GM12891 (cell line): ENCODE measurements at places on chromosomes 16 and 17.
A peak's percentile ranks its signal among the peaks of the same experiment; 100 is the strongest.

- DNase-seq, result no peak
These were observed 34.5 kb downstream of the FAM222B start for GRCh38 chr17:28807925-28808634.

- no peak for DNase-seq
These were observed 19.3 kb downstream of the CFAP20 start for GRCh38 chr16:58109881-58110280.

DNA sequence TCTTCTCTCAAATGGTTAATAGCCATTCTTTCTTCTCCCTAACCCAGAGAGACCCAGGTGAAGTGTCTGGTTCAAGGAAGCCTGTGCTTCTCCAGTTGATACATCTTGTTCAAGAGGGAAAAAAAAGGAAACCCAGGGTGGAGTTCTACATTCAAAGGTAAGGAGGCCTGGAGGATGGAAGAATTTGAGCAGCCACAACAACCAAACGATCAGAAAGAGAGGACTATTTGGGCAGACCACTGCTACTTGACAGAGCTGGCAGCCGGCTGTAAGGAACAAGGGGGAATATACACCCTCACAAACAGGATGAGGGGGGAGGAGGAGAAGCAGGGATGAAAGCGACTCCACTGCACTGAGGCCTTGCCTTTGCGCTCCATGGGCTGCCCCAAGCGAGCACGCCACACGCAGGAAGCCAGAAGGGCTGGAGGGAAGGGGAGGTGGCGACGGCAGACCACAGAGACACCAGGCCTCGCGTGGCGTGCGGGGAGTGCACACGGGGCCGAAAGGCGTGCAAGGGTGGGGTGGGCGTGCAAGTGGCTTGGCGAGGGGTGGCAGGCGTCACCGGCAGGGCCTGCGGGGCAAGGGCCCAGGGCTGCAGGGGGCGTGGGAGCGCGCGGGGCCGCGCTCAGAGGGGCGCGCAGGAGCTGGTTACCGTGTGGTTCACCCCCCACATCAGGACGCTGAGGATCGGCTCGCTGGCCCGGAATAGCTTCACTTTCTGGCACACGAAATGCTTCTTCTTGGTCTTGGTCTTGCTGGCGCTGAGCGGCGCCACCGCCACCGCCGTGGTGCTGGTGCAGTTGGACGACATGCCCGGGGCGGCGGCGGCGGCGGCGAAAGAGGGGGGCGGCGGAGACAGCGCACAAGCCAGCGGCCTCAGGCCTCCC is 499 bp downstream of the PIP4K2B start:
- peak; percentile 51 for DNase-seq

GRCh38 chr16:729768-730665 is 3.1 kb downstream of the HAGHL start:
- DNase-seq, result no peak

DNA sequence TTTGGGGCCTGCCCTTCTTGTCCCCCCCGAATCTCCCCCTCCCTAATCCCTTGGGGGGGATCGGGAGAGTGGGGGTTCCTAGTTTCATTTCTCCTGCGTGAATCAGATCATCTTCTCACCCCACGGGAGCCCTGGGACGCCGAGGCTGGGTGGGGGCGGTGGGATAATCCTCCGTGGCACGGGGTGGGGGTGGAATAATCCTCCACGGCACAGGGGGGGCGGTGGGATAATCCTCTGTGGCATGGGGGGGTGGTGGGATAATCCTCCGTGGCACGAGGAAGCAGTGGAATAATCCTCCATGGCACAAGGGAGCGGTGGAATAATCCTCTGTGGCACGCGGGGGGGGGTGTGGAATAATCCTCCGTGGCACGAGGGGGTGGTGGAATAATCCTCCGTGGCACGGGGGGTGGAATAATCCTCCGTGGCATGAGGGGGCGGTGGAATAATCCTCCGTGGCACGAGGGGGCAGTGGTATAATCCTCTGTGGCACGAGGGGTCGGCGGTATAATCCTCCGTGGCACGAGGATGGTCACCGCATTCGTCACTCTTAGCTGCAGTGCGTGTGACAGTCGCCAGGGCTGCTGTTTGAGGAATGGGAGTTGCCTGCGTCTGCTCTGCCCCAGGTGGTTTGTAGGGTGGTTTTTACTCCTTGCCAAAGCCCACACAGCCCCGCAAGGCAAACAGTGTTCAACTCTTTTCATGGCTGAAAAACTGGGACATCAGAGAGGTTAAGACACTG is 156.9 kb downstream of the LAT start:
- no peak for DNase-seq

DNA sequence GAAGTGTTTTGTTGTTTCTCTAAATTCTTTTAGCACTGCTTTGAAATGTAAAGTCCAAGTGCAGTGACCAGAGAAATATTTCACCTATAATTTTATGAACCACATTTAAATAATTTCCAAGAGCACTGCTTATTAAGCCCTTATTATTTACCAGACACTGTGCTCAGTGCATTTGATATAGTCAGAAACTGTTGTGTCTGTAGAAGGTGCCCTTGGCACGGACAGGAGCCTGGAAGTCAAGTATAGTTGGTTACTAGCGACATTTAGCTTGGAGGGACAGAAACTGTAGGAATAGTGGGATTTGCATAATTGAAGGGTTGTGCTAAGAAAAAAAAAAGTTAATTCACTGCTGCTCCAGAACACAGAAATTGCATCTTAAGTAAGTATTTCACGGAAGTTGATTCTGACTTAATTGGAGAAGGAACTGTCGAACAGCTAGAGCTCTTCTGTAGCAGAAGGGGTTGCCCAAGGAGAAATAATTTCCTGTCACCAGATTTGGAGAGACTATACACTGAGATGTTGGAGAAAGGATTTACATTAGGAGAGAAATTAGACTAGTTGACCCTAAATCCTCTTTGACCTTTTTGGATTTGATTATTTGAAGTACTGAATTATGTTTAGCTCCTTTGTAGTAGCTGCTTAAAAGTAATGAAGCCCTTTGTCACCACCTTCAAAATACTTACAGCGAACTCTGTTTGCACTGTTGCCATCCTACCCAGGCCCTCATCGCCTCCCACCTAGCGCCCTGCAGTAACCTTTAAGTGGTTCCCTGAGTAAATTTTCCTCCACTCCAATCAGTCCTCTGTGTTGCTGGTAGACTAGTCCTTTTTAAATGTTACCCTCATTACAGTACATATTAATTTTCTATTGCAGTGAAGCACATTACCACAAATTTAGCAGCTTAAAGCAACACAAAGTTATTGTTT is 25.6 kb downstream of the COX10 start:
- no peak for DNase-seq

DNA sequence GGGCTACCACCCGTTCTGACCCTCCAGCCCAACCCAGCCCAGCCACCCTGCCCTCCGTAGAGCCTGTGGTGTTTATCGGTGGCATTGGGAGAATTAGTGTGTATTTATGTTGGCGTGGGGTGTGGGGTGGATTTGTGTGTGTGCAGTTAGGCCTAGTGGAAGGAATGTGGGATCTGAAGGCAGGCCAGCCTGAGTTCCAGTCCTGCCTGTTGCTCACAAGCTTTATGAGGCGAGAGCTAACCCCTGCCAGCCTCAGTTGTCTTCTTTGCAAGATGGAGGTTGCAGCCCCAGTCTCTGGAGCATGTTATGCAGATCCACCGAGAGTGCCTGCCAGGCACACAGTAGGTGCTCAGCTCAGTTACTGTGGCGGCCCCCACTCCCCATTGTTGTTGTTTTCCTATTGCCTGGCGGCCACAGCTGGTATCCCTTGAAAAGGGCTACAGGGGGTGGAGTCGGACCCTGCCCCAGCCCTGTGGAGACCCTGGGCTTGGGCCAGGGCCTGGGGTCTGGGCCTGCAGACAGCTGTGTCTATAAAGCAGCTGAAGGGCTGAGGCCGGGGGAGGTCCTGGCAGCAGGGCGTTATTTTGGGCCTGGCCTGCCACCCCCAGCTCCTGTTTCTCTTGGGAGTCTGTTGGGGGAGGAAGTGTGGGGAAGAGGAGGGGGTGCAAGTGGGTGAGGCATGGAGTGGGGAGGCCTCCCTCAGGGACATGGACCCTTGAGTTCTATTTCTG is 5.1 kb downstream of the ERBB2 start:
- DNase-seq, result no peak

GRCh38 chr17:43982171-43982570 is 22.3 kb upstream of the NAGS start:
- DNase-seq, result no peak

DNA sequence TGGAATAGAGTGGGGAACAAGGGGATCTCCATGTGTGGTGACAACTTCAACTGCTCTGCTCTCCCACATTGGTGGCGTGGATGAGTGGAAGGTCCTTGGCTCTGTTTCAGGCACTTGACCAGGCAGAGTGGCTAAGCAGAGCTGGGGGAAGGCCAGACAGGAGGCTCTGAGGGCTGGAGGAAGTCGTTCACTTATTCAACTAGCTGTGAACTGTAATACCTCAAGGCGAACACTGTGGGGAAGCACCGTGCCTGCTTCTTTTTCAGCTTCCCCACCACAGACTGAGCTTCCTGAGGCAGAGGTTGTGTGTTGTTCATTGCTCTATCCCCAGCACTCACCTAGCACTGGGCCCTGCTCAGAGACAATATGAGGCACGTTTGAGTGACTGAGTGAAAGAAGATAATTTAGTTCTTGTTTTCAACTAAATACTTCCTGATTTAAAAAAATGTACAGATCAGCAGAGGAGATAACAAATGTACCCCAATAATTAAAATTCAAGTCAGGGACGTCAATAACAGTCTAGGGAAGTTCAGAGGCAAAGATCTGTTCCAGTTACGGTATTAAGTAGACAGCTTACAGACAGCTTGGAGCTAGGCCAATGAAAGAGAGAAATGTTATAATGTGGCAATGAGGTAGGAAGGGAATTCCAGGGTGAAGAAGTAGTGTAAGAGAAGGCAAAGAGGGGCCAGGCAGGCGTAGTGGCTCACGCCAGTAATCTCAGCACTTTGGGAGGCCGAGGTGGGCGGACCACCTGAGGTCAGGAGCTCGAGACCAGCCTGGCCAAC is 34.7 kb downstream of the MYO18A start:
- DNase-seq, result peak; percentile 53

- DNase-seq, result no peak
These were observed 26.1 kb downstream of the LRRC75A start for GRCh38 chr17:16465861-16466338.

- DNase-seq, result no peak
These were observed 5.4 kb upstream of the MMD start for GRCh38 chr17:55426851-55427586.

DNA sequence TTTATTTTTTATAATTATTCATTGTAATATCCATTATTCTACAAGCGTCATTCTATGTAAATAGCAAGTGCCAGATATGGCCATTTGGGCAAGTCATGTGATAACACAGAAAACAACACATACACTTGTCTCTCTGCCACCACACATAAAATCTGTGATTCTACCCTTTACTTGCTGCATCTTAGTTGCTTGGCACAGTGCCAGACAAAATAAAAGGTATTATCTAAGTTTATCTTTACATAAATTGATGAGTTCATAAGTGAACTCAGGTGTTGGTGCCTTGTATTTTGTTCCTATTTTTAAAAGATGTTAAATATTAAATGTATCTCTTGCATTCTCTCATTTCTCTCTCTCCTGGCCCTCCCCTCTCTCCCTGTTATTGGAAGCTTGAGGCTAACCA is 1458.7 kb downstream of the CDH11 start:
- DNase-seq, result no peak

DNA sequence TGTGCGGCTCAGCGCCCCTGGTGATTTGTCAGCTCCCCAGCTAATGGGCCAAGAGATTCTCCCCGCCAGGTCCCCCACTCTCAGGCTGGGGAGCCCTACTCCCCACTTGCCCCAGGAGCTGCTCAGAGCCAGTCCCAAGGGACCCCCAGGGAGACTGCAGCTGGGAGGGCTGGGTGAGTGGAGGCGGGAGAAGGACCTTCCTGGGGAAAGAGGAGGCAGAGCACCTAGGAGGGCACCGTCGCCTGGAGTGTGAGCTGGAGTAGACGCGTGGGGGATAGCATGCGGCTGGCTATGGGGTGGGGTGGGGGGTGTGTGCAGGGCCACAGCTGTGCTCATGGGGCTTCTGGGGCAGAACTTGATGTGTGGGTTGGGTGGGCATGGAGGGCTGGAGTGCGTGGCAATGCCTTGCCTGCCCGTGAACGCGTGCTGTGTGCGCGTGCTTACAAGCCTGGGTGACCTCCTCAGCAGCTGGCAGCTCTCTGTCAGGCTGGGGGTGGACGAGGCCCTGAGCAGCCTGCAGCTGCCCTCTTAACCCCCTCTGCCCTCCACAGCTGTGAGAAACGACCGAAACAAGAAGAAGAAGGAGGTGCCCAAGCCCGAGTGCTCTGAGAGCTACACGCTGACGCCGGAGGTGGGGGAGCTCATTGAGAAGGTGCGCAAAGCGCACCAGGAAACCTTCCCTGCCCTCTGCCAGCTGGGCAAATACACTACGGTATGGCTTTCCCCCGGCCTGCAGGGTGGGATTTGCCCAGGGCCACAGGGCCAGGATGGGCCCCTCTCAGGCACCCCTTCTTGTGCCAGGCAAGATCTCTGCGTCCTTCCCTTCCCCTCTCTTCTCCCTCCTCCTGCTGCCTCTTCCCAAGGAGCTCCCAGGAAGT is 12.9 kb downstream of the GJD3 start:
- no peak for DNase-seq

DNA sequence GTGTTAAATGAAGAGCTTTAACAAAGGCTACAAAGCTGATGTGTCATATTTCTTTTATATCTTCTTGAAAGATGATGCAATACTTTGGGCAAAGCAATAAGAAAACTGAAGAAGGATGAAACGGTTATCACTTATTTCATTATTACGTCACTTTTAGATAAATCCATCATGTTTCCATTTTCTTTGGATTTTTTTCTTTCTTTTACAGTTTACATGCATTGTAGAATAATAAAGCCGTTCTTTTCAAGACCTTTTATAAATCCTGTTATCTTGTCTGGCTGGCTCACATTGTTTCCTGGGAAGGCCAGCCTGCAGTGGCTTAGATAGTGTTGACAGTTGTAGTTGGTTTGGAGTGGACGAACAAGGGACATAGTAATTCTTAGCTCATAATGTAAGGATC is 28.9 kb downstream of the TANC2 start:
- no peak for DNase-seq

- DNase-seq, result peak; percentile 66
These were observed 115.6 kb downstream of the CCDC182 start for GRCh38 chr17:57629470-57629869.

DNA sequence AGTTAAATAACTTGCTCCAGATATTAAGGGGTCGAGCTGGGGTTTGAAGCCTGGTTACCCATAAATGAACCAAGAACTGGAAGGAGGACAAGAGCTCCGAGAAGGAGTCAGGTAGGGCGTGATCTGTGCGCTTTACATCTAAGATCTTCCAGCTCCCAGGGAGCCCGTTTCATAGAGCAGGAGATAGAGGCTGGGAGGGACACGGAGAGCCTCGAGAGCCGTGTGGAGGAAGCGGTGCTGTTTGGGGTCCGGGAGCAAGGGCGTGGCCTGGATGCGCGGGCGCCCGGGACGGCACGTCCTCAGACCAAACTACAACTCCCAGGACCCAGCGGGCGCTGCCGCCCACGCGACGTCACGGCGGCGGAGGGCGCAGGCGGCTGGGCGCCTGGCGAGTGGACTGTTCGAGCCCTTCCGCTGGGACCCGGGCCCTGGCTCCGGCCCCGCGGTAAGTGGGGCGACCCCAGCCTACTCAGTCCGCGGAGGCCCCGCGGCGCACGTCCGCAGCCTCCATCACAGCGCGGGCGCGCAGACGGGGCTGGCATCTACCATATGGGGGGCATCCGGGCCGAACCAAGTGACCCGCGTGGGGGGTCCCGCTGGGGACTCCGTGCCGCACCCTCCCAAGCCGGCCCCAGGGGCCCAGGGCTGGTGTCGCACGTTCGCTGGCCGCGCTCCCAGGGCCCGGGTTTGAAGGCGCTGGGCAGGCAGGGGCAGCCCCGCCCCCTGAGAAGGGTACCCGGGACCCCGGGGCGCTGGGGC is at the start of gene BCKDK:
Gene BCKDK (plus strand): TSS at position 352 of the 759 bp plus-strand sequence. CDS start 838 bp downstream, outside the sequence.
- DNase-seq, result peak; percentile 93

GRCh38 chr17:42918902-42919521 is 18.4 kb downstream of the G6PC1 start:
- DNase-seq, result no peak

- peak; percentile 69 for DNase-seq
These were observed 2.2 kb upstream of the LIMD2 start for GRCh38 chr17:63701868-63702720.
